HFFc6 (cell line): ENCODE measurements at places on chromosomes 7 and 10. TPM values are rescaled to one million over a fixed set of nuclear protein-coding genes. Genes with fewer than 3 reads are reported as not detected.
A peak's percentile ranks its signal among the peaks of the same experiment; 100 is the strongest.

The MACC1 gene
- not detected in 3 replicates for total RNA-seq

GRCh38 chr10:123994417-123995081 is 98.8 kb downstream of the CHST15 start:
- peaks cover 5% of the 10 kb centered on the region; the same call in 1 of the 2 replicates for H3K36me3 ChIP-seq
- H3K27ac ChIP-seq: peak overlapping the region; percentile 96
- H3K27me3 ChIP-seq: peaks cover 26% of the 10 kb centered on the region

DNA sequence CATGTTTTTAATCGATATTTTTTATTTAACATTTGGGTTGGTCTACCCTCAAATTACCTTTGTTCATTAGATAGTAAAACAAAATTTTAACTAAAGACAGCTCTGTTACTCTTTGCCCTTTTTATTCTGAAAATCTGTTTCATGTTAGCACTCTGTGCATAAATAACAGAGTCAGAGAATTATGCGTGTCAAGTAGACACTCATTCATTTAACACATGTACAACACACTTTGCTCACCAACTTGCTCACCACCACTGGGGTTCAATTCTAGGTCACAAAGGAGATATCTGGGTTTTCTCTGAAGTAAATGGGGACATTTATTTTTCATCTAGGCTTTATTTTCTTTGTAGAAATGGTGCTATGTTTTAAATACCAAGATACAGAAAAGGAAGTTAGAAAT is 457.4 kb upstream of the SEMA3D start:
- no peaks in the 10 kb centered on the region for H3K4me1 ChIP-seq
- H3K27me3 ChIP-seq: peaks cover 3% of the 10 kb centered on the region
- H3K36me3 ChIP-seq: no peaks in the 10 kb centered on the region
- DNase-seq: no peak
- no peak overlapping the region for H3K27ac ChIP-seq

GRCh38 chr7:128831994-128832879 is 2.0 kb downstream of the FLNC start:
- peak overlapping the region; percentile 96 for H3K4me3 ChIP-seq
- H3K27ac ChIP-seq: peak overlapping the region; percentile 87
- DNase-seq: no peak
- H3K36me3 ChIP-seq: peaks cover 26% of the 10 kb centered on the region
- peaks cover 60% of the 10 kb centered on the region for H3K4me1 ChIP-seq

- H3K4me1 ChIP-seq: peaks cover 6% of the 10 kb centered on the region; the same call in 1 of the 2 replicates
- no peak overlapping the region for H3K4me3 ChIP-seq
- H3K27ac ChIP-seq: no peak overlapping the region
- peaks cover 2% of the 10 kb centered on the region; the same call in 1 of the 2 replicates for H3K27me3 ChIP-seq
These were observed 127.3 kb downstream of the TRIL start for GRCh38 chr7:28830846-28831245.

DNA sequence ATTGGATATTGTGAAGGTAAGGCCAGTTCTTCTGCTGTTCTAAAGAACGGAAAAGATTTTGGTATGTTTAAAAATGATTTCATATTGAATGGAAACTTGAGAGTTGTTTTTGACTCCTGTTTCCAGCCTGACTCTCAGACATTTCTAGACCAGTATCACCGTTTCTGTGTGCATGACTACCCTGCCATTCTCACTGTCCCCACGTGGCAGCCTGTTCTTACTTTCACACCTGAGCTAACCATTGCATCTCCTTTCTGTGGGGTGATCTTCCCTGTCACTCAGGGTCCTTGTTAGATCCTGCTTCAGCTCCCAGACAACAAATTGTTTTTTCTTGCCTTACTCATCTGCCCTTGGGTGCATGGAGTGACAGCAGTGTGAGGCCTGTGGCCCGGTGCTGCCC is 38.9 kb downstream of the GLRX3 start:
- H3K4me3 ChIP-seq: no peak overlapping the region
- no peaks in the 10 kb centered on the region for H3K27me3 ChIP-seq
- DNase-seq: no peak
- no peak overlapping the region for H3K27ac ChIP-seq
- peaks cover 29% of the 10 kb centered on the region; the same call in 1 of the 2 replicates for H3K36me3 ChIP-seq

GRCh38 chr10:26780793-26781601 is 79.8 kb downstream of the ABI1 start:
- peak overlapping the region; percentile 89 for H3K27ac ChIP-seq
- H3K4me1 ChIP-seq: peaks cover 69% of the 10 kb centered on the region
- H3K4me3 ChIP-seq: peak overlapping the region; percentile 69
- no peaks in the 10 kb centered on the region; the same call in 1 of the 2 replicates for H3K36me3 ChIP-seq
- H3K27me3 ChIP-seq: no peaks in the 10 kb centered on the region; the same call in 1 of the 2 replicates

DNA sequence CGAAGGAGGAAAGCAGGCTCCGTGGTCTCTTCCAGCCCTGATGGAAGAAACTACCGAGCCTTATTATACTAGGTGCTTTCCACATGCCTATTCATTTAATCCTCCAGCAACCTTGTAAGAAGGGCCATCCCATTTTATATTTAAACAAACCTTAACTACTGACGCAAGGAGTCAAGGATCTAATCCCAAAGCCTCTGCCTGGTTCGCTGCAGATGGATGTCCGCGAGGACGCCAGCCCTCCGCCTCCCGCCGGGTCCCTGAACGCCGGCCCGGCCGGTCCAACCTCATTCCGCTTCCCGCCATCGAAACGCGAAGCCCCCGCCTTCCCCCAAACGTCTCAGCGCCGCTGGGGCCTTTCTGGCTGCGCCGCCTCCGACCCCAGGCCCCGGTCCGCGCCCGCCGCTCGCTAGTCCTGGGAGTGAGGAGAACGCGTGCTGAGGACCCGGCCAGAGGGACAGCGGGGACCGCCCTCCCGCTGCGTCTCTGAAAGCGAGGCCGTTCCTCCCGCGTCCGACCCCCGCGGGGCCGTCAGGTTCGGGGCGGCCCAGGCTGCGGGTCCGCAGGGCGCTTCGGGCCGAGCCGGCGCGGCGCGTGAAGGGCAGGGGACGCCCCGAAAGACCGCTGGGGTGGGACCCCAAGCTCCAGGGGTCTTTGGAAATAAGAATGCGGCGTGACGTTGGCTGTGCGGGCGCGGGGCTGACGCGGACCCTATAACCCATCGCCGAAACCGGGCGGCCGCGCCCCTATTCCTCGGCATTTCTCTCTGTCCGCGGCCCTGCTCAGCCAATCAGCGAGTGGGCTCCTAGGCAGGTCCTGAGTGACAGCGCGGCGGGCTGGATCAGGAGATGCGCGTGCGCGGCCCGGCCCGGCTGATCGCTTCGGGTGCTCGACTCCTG is at the start of gene ATP6V0E2:
TSS of gene ATP6V0E2 (plus strand) at position 896 of the 896 bp plus-strand sequence. CDS start 97 bp downstream, outside the sequence.
- peak within 1 kb of the TSS; percentile 91 for H3K4me3 ChIP-seq
- peaks cover 21% of the 10 kb centered on the region for H3K4me1 ChIP-seq
- H3K27me3 ChIP-seq: no peaks in the 10 kb centered on the region
- DNase-seq: peak; percentile 92
- peak within 1 kb of the TSS; percentile 93 for H3K27ac ChIP-seq
- no peaks in the 10 kb centered on the region for H3K36me3 ChIP-seq

The HOGA1 gene
- total RNA-seq: 0.66 and 0.68 TPM in 2 replicates

The SPDYE6 gene
- not detected in 3 replicates for total RNA-seq

DNA sequence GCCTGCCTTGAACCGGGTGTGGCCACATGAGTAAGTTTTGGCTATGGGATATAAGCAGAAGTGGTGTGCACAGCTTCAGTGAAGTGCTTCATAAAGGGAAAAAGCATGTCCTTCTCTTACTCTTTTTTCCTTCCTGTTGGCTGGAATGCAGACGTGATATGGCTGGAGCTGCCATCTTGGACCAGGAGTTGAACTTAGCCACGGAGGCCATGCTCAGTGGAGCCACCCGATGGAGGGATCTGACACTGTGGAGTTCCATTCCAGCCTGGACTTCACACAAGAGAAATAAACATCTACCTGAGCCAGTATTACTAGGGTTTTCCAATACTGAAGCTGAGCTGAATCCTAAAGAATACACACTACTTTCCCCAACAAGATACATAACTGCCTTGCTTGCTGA is 52.3 kb downstream of the CCDC3 start:
- H3K27ac ChIP-seq: no peak overlapping the region
- no peak overlapping the region for H3K4me3 ChIP-seq
- DNase-seq: no peak
- no peaks in the 10 kb centered on the region; the same call in 1 of the 2 replicates for H3K27me3 ChIP-seq

DNA sequence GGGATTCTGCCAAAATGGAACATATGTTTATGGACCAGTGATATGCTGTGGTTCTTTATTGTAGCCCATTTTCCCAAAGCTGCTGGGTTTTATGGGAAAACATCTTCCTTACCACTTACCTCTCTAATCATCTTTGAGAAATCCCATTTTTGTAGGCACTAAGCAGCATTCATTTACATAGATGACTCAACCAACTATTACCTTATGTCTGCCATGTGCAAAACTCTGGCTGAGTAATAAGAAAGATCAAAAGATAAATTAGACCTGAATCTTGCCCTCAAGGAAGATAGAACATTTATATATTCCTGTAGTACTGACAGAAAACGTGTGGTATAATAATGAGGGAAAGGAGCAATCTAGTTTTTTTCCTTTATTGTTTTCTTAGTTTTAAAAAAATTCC is 24.3 kb downstream of the CBLL1 start:
- H3K27me3 ChIP-seq: peaks cover 8% of the 10 kb centered on the region
- no peaks in the 10 kb centered on the region for H3K36me3 ChIP-seq
- no peak overlapping the region for H3K4me3 ChIP-seq
- DNase-seq: peak; percentile 32

DNA sequence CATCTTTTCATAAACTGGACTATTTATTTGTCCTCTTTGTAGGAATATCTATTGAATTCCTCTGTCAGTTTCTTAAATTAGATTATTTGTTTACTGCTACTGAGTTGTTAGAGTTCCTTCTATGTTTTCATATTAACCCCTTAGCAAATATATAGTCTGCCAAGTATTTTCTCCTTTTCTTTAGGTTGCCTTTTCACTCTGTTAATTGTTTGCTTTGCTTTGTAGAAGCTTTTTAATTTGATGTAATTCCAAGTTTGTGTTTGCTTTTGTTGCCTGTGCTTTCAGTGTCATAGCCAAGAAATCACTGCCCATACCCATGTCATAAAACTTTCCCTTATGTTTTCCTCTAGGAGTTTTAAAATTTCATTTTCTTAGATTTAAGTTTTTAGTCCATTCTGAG is 256.2 kb upstream of the SEMA3A start:
- DNase-seq: no peak
- peaks cover 6% of the 10 kb centered on the region for H3K36me3 ChIP-seq
- H3K27ac ChIP-seq: no peak overlapping the region
- no peaks in the 10 kb centered on the region; the same call in 1 of the 2 replicates for H3K27me3 ChIP-seq

The PALD1 gene
- not detected in 2 replicates for total RNA-seq

- DNase-seq: no peak
- H3K36me3 ChIP-seq: no peaks in the 10 kb centered on the region
- no peaks in the 10 kb centered on the region for H3K4me1 ChIP-seq
- no peak overlapping the region for H3K4me3 ChIP-seq
These were observed 375.4 kb downstream of the THSD7A start for GRCh38 chr7:11456574-11456973.

GRCh38 chr7:117873310-117874190 is at the start of gene CTTNBP2:
TSS of gene CTTNBP2 (minus strand) at chr7:117873441. CDS start at chr7:117873415, 26 bp downstream.
- H3K27ac ChIP-seq: no peak within 1 kb of the TSS
- H3K4me3 ChIP-seq: peak within 1 kb of the TSS; percentile 58
- no peaks in the 10 kb centered on the region for H3K36me3 ChIP-seq
- H3K27me3 ChIP-seq: peaks cover 10% of the 10 kb centered on the region
- no peaks in the 10 kb centered on the region for H3K4me1 ChIP-seq

DNA sequence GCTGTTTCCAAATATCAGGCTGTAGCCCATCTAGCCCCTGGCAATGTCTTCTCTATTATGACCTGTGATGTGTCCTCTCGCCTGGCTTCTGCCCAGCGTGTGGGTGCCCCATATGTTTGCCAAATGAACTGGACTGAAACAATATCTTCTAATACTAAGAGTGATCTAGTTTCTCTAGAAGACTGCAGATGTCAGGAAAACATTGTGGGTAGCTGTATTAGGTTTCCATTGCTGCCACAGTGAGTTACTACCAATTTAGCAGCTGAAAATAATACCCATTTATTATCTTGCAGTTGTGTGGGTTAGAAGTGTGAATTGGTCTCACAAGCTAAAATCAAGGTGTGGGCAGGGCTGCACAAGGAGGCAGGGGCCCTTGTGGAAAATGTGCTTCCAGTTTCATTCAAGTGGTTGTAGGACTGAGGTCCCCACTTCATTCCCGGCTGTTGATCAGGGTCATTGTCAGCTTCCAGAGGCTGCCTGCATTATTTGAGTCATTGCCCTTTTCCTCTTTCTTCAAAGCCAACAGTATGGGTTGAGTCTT is 202.8 kb upstream of the BMPER start:
- H3K4me1 ChIP-seq: peaks cover 14% of the 10 kb centered on the region
- no peak overlapping the region for H3K27ac ChIP-seq
- no peak overlapping the region for H3K4me3 ChIP-seq
- peaks cover 2% of the 10 kb centered on the region; the same call in 1 of the 2 replicates for H3K27me3 ChIP-seq
- H3K36me3 ChIP-seq: peaks cover 27% of the 10 kb centered on the region

DNA sequence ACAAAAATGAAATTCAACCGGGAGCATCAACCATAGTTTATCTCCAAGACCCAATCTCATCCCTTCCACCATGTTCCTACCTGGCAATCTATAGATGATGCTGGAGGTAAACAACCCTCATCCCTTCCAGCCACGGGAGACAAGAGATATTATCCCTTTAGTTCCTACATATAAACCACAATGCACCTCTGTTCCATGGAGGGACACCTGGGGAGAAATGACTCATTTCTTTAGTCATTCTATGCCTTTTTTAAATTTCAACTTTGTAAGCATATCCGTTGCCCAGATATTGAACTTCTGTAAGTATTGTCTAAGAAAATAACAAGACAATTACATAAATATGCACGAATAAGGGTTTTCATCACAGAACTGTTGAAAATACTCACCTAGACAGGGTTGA is 15.5 kb upstream of the SFMBT2 start:
- no peaks in the 10 kb centered on the region for H3K4me1 ChIP-seq
- no peak overlapping the region for H3K27ac ChIP-seq
- no peaks in the 10 kb centered on the region for H3K36me3 ChIP-seq
- H3K4me3 ChIP-seq: no peak overlapping the region
- peaks cover 3% of the 10 kb centered on the region for H3K27me3 ChIP-seq

The VAX1 gene
- total RNA-seq: not detected in 3 replicates

- no peak overlapping the region for H3K4me3 ChIP-seq
- no peak overlapping the region for H3K27ac ChIP-seq
- H3K36me3 ChIP-seq: no peaks in the 10 kb centered on the region
- H3K4me1 ChIP-seq: peaks cover 25% of the 10 kb centered on the region
- H3K27me3 ChIP-seq: no peaks in the 10 kb centered on the region
- no peak for DNase-seq
These were observed 3.6 kb downstream of the FBXL13 start for GRCh38 chr7:103071000-103071399.

The GPNMB gene
- total RNA-seq: 19.1 to 46.5 TPM (median 23.7 TPM) in 3 replicates

The TMEM184A gene
- 0.92 to 2.0 TPM (median 1.6 TPM) in 3 replicates for total RNA-seq

- no peaks in the 10 kb centered on the region for H3K36me3 ChIP-seq
- DNase-seq: peak; percentile 56
- no peaks in the 10 kb centered on the region for H3K4me1 ChIP-seq
- H3K27me3 ChIP-seq: peaks cover 6% of the 10 kb centered on the region
These were observed 7.6 kb upstream of the GRID2IP start for GRCh38 chr7:6558837-6559236.
